ENCODE measurements at places on chromosomes 5 and 9. TPM values are rescaled to one million over a fixed set of nuclear protein-coding genes. Genes with fewer than 3 reads are reported as not detected.

DNA sequence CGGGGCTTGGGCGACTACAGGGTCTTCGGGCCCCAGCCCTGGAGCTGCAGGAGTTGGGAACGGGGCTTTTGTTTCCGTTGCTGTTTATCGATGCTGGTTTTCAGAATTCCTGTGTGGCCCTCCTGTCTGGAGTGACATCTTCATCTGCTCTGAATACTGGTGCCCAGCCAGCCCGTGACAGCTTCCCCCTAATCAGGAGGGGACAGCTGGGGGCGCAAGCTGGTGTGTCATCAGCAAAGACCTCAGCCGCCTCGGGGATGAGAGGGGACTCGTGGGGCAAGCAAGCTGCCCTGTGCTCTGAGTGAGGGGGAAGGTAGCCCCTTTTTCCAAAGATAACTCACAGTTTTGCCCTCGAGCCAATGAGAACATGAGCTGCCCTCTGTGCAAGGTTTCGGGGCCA lies 110.7 kb downstream of the RXRA start:
- no peak for DNase-seq
- no peak overlapping the region for H3K4me3 ChIP-seq
- H3K27me3 ChIP-seq: no peaks in the 10 kb centered on the region
- peak overlapping the region; percentile 85 for H3K27ac ChIP-seq
- H3K4me1 ChIP-seq: peaks cover 42% of the 10 kb centered on the region

DNA sequence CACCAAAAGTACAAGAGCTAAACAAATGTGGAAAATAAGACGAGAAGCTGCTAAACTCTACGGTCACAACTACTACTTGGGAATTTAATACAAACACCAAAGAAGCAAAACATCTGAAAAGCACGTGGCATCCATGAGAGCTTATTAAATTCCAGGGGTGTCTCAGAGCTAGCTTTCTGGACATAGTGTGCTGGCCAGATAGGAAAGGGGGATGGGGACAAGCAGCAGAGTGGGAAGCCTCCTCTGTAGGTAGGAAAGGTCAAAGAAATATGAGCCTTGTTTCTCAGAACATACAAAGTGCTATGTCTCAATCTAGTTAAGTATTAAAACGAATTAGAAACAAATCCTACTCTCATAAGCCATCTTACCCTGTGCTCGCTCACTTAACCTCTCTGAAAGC lies 51.3 kb upstream of the GOLPH3 start:
- H3K36me3 ChIP-seq: no peaks in the 10 kb centered on the region
- H3K4me3 ChIP-seq: no peak overlapping the region
- peak; percentile 37 for DNase-seq
- no peaks in the 10 kb centered on the region for H3K27me3 ChIP-seq
- H3K27ac ChIP-seq: no peak overlapping the region

DNA sequence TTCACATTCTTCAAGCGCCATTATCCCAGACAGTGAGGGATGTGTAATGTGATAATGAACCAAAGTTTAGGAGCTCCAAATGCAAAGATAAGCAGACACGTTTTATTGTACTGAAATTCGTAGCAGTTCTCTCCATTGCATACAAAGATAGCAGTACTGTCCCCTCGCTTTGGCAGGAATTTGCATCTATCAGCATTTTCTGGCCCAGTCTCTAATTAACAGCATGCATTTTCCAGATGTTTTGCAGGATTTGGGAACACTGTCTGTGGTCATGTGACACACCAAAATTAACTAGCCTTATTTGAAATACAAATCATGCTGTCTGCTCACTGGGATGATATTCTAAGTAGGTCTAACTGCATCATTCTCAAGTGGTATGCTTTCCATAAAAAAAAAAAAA lies 235.9 kb upstream of the TRPM3 start:
- no peak for DNase-seq
- H3K4me1 ChIP-seq: no peaks in the 10 kb centered on the region
- no peaks in the 10 kb centered on the region for H3K27me3 ChIP-seq
- H3K27ac ChIP-seq: no peak overlapping the region

Gene HAPLN1
- total RNA-seq: not detected

GRCh38 chr5:39498278-39498952 lies 73.6 kb upstream of the DAB2 start:
- DNase-seq: no peak
- no peaks in the 10 kb centered on the region for H3K27me3 ChIP-seq
- no peaks in the 10 kb centered on the region for H3K4me1 ChIP-seq
- no peaks in the 10 kb centered on the region for H3K36me3 ChIP-seq

Gene SLC26A2
- total RNA-seq: 4.6 TPM
